Left forelimb (tissue), 1 donor: ENCODE measurements at places on chromosomes 1 and 21.

GRCh38 chr1:215971793-215972441, 404.8 kb downstream of the KCTD3 start:
- no peak for DNase-seq

GRCh38 chr1:176541663-176542062, 78.7 kb downstream of the PAPPA2 start:
- DNase-seq: no peak

DNA sequence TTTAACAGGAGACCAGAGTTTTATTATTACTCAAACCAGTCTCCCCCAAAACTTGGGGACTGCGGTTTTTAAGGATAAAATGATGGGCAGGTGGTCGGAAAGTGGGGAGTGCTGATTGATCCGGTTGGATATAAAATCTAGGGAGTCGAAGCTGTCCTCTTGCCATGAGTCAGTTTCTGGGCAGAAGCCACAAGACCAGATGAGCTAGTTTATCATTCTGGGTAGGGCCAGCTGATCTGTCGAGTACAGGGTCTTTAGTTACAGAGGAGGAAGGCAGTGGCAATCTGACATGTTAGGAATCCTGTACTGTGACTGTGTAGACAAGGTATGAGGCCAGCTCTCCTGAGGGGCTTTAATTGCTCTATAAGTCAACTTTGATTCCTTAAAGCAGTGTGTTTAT, 22.9 kb upstream of the FOXE3 start:
- no peak for DNase-seq

- no peak for DNase-seq
These were observed 704 bp downstream of the WDR4 start for GRCh38 chr21:42878678-42878992.

- no peak for DNase-seq
These were observed 15.8 kb downstream of the GPSM2 start for GRCh38 chr1:108892356-108893140.

DNA sequence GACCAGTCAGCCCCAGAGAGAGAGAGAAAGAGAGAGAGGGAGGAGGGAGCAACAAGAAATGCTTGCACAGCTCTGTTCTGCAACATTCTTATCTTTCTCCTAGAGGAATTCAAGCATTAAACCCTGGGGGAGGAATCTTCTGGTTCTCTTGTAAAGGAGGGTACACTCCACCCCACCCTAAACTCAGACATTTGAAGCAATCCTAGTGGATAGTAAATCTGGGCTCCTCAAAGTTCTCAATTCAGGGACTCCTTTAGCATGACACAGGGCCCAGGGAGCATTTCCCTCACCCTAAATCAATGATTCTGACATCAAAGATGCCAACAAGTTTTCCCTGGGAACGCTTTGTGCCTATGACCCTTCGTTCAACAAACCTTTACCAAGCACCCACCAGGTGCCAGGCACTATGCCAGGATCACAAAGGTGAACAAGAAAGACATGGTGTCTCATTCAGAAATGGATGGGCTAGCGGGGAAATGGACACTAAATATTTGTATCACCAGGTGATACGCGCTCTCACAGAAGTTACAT, 11.9 kb upstream of the CAPN2 start:
- no peak for DNase-seq

- no peak for DNase-seq
These were observed 105.6 kb downstream of the MIS18A start for GRCh38 chr21:32173121-32173724.

DNA sequence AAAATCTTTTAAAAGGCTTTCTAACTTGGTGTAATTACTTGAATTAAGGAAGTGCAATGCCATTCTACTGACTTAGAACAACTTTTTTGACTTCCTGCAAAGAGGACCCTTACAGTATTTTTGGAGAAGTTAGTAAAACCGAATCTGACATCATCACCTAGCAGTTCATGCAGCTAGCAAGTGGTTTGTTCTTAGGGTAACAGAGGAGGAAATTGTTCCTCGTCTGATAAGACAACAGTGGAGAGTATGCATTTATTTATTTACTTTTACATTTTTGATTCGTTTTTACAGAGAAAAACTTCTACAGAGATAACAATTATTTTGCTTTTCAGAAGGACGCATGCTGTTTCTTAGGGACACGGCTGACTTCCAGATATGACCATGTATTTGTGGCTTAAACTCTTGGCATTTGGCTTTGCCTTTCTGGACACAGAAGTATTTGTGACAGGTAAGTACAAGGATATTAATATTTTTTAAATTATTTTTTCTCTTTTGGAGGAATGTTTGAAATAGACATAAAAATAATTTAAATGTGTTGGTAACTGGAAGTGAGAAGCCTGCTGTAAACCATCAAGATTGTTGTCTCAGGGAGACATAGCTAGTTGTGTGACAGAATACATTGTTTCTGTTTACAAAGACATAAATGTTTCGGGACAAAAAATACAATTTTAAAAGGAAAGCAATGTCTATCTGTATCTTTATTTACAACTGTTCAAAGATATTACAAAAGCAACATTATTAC, at the start of gene PTPRC:
PTPRC (plus strand) TSS at position 147 of the 742 bp plus-strand sequence; CDS start at position 376, 229 bp downstream.
- no peak for DNase-seq

- DNase-seq: peak; percentile 86
These were observed 10.6 kb upstream of the COL6A1 start for GRCh38 chr21:45970674-45971615.

DNA sequence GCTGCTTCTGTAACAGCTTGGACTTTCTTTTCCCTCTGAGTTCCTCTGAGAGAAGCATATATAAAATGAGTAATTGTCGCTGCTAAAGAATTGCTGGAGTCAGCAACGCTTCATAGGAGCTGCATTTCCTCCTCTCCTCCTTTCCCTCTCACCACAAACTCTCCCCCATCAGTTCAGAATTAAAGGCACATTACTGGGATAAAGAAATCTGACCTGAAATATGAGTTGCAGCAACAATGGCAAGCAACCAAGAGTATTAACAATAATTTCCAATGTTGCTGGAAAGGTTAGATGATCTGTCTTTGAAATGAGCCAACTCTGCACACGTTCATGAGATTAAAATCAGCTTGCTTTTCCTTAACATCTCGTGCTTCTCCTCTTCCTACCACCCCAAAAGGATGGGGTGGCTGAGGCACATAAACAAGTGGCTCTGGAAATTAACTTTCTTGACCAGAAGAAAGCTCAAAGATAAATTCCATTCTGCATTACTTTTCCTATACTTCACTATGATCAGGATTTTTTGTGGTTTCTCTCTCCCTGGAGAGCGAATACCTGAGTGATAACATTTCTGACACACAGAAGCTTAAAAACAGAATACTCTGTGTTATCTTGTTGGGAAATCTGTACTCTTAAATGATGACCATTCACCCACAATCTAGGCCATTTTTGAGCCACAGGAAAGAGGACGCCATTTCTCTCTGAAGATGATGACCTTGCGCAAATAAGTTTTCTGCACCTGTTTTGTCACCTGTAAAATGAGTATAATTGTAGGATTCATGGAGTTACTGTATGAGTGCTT, 90.2 kb downstream of the TGFBR3 start:
- no peak for DNase-seq

DNA sequence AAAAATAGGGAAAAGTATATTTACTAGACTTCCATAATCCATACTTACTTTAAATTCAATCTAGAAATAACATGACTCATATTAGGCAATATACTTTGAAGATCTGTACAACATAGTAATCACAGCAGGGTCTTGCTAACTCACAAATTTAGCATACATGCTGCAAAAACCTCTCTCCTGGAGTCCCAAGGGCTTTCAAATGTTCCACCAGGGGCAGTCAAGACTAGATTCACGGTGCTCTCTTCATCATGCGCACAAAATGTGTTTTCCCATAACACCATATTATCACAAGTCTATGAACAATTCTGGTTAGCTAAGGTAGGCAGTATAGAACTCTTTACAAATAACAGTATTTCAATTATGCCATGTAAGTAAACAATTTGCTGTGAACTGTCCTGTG, 45.8 kb downstream of the SSX2IP start:
- no peak for DNase-seq

- DNase-seq: no peak
These were observed 32.0 kb downstream of the PTGFRN start for GRCh38 chr1:116941670-116942069.

GRCh38 chr1:27430903-27431600, 38.6 kb downstream of the GPR3 start:
- no peak for DNase-seq

DNA sequence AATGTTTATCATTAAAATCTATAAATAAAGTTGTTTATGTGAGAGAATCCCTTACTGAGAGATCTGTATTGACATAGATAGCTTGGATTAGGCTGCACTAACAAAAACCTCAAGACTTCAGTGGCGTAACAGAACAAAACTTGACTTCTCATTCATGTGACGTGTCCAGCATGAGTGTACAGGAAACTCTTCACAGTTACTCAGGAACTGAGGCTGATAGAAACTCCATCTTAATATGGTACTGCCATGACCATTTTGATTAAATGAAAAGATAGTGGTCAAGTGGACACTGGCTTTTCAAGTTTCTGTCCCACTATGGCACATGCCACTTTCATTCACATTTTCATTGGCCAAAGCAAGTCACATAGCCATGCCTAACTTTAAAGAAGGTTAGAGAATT, 3.7 kb downstream of the ST3GAL3 start:
- no peak for DNase-seq

- no peak for DNase-seq
These were observed 8.3 kb upstream of the PLEKHO1 start for GRCh38 chr1:150141452-150141851.

DNA sequence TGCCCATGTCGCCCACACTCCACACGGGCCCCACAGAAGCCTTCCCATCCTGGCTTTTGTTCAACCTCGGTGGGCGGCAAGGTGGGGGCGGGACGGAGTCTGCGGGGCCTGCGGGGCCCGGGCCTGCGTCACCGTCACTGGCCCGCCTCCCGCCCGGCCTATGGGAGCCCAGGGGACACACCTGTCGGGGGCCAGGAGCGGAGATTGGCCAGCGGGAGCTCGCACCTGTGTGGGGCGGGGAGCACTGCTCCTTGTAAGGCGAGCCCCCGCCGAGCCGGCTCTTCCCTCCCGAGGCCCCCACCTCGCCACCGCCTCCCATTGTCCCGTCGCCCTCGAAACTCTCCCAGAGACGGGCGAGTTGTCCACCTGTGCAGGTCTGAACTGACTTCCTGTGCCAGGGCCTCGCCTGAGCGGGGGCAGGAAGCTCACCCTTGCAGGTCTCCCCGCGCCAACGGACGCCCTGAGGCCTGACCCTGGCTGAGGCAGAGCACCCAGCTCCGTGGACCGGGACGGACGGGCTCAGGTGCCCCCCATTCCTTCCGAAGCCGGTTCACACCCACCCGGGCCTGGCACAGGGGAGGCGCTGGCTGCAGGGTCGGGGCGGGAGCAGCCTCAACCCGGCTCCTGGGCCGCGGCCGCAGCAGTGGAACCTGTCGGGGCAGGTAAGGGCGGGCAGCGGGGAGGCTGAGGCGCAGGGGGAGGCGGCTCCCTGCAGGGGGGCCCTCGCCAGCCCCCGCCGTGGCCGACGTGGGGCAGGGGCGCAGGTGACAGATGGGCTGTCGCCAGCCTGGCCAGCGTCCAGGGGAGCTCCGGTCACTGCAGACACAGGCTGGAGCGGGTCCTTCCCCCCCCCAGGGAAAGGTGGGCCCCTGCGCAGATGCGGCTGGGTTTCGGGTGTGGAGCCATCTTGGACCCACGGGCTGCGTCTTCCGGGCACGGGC, 10.8 kb upstream of the TTLL10 start:
- DNase-seq: no peak

DNA sequence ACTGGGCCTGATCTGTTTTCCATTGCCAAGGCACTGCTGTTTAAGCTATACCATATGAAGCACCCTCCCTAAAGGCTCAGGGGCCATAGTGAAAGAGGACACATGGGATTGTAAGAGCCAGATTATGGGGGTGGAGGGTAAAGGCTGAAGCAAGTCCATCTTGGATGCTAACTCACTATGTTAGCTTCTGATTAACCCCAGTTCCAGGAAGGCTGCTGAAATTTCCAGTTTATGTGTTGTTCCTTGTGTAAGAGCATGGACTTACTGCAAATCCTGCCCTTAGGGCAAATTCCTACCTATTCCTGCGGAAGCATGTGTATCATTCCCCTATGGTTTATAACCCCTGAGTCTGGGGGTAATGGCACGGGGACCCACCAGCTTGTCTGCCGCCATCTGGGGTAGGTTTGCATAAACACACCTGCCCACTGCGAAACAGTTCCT, 91.8 kb upstream of the SERBP1 start:
- DNase-seq: no peak

- no peak for DNase-seq
These were observed 57.2 kb downstream of the LEPR start for GRCh38 chr1:65477414-65478378.

DNA sequence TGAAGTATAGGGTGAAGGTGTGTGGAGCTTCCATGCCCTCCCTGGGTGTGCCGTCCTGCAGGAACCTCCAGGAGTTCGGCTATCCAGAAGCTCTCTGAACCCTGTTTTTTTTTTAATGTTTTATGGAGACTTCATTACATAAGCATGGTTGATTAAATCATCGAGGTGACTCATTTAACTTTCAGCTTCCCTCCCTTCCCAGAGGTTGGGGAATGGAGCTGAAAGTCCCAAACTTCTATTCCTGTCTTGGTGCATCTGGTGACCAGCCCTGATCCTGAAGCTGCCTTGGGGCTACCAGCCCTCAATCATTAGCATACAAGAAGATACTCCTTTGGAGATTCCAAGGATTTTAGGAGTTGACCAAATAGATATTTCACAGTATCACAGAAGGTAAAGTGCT, 9.5 kb downstream of the RRP15 start:
- DNase-seq: no peak

GRCh38 chr1:226135059-226135651, 51.4 kb downstream of the ACBD3 start:
- DNase-seq: peak; percentile 60

GRCh38 chr1:201648066-201648906, 109.4 kb downstream of the NAV1 start:
- DNase-seq: peak; percentile 82

- no peak for DNase-seq
These were observed 18.0 kb downstream of the KIAA0319L start for GRCh38 chr1:35539073-35539823.
